Sciatic nerve (tissue), 2 donors: ENCODE measurements at places on chromosomes 2 and 18. TPM values are rescaled to one million over a fixed set of nuclear protein-coding genes. Genes with fewer than 3 reads are reported as not detected.

Gene GALNT3
- total RNA-seq, result 2.5 TPM

Gene MPPE1
- 41.6 TPM for total RNA-seq

Gene AQP12B
- not detected for total RNA-seq

Gene RBM45
- total RNA-seq, result 14.7 TPM

Gene PLCL1
- 6.7 TPM for total RNA-seq

DNA sequence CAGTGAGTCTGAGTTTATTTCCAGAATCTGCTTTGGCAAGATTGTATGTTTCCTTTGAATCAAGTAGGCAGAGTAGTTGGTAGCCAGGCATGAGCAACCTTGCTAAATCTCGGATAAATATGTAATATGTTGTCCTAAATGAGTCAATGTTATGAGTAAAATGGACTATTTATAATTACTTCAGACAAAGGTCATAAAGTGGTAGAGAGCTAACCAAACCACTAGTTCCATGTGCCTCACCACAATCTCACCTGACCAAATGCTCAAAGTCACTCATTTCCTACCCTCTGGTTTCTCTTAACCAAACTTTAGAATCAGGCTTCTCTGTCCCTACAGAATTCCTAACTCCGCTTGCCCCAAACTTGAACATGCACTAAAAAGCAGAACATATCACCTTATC lies 261.2 kb upstream of the FSIP2 start:
- DNase-seq, result no peak

DNA sequence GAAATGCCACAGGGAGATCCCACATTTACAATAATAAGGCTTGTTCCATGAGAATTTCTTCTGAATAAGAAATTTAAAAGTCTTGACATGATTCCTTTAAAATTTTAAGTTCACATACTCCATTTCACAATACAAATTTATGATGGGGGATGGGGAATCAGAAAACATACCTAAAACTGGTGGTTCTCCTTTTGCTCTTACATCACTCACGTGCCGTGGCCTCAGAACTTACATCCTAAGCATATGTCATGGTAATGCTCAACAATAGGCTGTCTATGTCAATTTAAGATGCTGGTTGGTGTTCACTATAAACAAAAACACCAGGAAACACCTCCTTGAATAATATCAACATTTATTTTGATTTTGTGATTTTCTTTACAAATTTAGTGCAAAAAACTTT lies 12.8 kb downstream of the UPP2 start:
- no peak for DNase-seq

DNA sequence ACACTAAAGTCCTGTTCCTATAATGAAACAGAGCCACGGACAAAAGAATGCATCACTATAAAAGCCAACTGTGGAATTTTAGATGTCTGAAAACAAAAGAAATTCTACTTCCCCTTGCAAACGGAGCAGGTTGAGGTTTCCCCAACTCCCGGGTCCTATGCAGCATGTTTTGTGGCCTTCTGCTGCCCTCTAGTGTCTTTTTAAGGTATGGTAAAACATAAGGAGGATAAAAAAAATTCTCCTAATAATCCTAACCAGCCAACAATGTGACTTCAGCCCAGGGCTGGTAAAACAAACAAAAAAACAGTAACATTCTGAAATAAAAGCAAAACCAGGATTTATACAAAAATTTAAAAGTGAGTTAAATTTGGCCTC lies 539.5 kb downstream of the NRXN1 start:
- DNase-seq, result no peak

DNA sequence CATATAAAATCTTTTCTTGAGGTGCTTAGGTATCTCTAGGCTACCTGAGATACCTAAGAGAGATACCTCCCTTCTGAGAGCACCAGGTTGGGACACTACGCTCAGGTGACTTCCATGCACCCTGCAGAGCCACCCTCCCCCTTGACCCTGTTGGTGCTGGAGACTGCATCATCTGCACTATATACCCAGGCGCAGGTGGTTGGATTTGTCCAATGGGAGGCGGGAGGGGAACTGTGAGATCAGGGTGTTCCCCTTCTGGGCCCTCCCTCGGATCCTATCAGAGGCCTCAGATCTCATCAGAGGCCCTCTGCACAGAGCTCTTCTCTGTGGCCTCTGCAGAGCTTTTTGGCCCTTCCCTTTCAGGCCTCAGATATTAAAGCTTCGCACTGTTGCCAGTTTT lies 158.4 kb downstream of the SH3RF3 start:
- DNase-seq, result no peak

GRCh38 chr2:27890924-27891672 lies 569 bp downstream of the BABAM2 start:
- peak; percentile 95 for DNase-seq

DNA sequence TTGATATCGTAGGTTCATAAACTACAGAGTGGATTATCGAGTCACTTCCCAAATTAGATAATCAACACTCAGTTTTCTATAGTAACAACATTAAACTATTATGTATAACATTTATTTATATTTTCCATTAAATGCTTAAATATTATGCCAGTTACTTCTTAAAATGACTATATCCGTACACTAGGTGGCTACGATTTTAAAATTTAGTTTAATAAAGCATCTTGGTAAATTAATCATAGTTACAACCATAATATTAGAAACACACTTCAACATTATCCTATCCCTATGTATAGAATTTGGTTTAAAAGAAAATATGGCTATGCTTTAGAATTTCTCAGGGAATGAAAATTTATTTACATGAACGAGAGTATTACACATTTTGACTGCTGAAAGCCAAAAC lies 80.3 kb downstream of the SLC25A12 start:
- no peak for DNase-seq

DNA sequence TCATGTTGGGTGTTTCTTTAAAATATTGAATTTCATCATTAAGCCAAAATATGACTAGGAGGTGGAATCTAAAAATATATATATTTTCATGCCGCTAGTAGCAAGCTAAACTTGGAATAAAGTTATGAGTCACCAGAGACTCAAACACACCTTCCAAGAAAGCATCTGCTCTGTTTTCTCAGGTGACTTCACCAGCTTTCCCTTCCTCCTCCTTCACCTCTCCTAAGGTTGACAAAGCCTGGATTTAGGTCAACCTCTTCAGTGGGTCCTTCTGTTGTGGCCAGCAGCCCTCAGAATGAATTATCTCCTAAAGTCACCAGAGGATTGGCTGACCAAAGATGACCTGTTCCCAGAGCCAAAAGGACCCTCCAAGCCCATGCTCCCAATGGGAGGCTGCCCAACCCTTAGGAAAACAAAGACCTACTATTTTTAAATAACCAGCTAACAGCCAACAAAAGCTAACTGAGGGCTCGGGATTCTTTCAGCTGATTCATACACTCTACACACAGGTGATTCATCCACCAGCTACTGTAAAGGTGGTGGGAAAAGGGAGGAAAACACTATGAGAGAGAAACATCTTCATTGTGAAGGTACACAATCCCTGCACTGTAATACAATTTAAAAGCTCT lies 113.9 kb downstream of the MYO5B start:
- DNase-seq, result no peak

GRCh38 chr2:16058747-16059358 lies 118.5 kb downstream of the MYCN start:
- no peak for DNase-seq

DNA sequence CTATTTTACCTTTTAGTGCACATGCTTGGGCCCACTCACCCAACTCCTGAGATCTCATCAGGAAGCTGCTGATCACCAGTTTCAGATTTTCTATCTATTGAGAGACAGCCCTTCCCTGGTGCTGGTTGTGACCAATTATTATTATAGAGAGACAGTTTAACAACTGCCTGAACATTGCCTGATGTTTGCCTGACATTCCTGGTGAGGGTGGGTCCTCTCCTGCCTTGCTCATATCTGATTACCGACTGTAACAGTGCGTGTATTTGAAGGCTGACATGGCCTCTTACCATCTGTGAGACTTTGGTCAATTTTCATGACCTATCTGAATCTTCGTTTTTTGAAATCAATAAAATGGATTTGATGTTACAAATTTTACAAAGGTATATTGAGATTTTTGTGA lies 39.0 kb downstream of the FAM171B start:
- DNase-seq, result no peak

DNA sequence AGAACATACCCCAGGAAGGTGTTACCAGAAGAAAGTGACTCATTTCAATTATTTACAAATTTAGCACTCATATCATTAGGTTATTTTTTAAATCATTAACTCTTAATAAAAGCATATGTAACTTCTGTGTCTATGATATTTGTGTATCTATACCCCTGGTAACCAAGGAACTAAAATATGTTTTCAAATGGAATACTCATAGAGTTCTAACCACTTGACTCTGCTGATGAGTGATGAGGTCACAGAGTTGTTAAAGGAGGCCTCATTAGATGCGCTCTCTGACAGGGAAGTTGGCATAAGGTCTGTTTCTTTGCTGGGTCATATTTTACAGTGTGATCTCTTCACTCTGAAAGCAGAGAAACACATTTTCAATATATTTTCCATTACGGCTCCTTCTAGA lies 73.4 kb downstream of the CCDC150 start:
- DNase-seq, result no peak

- DNase-seq, result no peak
These were observed 41.1 kb downstream of the CDCA7 start for GRCh38 chr2:173395567-173396351.

DNA sequence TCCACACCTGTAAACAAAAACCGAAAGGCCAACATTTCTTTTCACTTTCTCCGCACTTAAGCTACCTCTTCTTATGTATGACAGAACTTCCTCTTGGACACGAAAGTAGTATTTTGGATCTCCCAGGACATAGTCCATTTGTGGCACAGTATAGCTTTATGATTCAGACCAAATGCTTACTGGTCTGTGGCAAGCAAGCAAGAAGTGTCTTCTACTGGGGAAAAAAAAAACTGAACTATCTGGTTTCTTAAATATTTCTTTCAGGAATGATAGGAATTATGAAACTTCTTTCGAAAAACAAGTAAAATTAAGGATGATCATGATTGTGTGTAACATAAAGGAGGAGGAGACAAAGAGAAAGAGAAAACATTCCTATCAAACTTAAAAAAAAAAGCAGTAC lies 33.6 kb downstream of the SRBD1 start:
- DNase-seq, result no peak

DNA sequence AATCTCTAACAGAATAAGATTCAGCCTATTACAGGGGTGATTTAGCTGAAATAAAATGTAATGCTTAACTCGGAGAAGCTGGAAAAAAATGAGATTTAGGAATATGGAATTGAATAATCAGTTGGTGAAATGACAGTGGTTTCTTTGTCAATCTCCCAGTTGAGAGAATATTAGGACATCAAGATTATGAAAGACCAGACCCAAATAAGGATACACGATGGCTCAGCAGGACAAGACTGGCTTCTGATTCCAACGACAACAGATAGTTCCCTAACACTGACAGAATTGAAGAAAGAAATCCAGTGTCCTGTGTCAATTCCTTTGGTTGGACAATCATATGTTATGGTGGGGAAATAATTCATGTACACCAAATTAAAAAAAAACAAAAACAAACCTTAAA lies 55.8 kb downstream of the HRH4 start:
- DNase-seq, result no peak

GRCh38 chr2:64467096-64467843 lies 13.3 kb downstream of the LGALSL start:
- DNase-seq, result no peak

DNA sequence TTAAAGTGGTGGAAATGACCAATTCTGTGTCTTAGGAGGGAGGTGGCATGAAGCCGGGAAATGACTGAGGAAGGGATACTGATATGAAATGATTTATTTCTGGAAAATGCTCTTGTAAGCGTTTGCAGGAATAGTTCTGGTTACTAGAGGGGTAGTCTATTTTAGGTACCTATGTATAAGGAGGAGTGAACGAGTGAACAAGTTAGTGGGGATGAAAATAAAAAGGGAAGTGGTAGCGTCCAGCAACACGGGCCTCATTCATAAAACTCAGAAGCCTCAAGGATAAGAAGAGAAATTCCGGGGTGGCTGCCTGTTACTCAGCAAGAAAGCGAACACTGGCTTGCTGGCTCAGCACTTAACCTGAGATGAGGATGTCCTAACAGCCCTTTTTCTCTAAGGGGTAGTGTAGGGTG lies 303.3 kb downstream of the NCKAP5 start:
- DNase-seq, result no peak

GRCh38 chr2:161199912-161200701 lies 39.9 kb downstream of the TANK start:
- DNase-seq, result no peak
